IPS DF 6.9 (cell line): ENCODE measurements at places on chromosomes 11 and 22.

GRCh38 chr11:130476200-130476921 lies 27.9 kb downstream of the ADAMTS15 start:
- no peak for DNase-seq
- H3K36me3 ChIP-seq = peaks cover 5% of the 10 kb centered on the region; the same call in 1 of the 2 replicates
- H3K4me3 ChIP-seq = no peak overlapping the region
- no peaks in the 10 kb centered on the region for H3K27me3 ChIP-seq
- peaks cover 3% of the 10 kb centered on the region; the same call in 1 of the 2 replicates for H3K4me1 ChIP-seq
- H3K27ac ChIP-seq = no peak overlapping the region

DNA sequence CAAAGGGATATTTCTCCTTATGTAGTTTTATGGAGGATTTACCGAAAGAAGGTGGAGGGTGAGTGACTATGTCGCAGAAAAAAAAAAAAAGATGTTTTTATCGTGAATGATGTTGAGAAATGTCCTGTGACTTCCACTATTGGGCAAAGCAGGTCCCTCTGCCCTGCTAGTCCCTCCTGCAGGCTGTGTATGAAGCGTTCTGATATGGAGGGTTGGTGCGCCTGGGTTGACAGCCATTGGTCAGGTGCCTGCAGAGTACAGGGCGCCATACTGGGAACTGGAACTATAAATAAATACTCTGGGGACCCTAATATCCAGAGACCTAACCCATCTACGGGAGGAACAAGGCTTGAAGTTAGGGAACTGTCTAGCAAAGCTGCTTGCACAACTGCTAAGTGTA lies 1.5 kb downstream of the IL17RA start:
- no peak overlapping the region for H3K4me3 ChIP-seq
- no peaks in the 10 kb centered on the region for H3K4me1 ChIP-seq
- H3K36me3 ChIP-seq = no peaks in the 10 kb centered on the region
- H3K27ac ChIP-seq = no peak overlapping the region

DNA sequence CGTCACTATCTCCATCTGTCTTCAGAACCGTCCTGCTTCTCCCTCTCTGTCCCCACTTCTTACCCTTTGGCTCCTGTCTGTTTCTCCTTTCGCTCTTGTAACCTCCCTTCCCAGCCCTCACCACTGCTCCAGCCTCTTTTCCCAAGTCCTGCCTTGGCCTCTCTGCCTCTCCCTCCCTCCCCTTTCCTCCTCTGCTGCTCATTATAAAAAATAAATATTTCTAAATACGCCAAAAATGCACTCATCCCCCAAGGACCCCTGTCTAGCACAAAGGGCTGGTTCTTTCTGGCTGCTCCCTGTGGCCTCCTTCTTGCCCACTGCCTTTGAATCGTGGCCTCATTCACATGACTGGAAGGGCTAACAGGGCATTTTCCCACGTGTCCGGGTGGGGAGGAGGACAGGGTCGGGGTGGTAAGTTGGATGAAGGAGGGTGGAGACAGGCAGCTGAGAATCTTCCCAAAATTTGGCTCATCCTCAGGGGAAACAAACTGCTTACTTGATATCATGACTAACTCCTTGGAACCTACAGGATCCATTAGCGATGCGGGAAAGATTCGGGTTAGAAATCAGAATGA lies 26.4 kb upstream of the OAF start:
- DNase-seq = no peak
- H3K4me3 ChIP-seq = no peak overlapping the region
- no peaks in the 10 kb centered on the region for H3K36me3 ChIP-seq
- peaks cover 3% of the 10 kb centered on the region for H3K4me1 ChIP-seq

DNA sequence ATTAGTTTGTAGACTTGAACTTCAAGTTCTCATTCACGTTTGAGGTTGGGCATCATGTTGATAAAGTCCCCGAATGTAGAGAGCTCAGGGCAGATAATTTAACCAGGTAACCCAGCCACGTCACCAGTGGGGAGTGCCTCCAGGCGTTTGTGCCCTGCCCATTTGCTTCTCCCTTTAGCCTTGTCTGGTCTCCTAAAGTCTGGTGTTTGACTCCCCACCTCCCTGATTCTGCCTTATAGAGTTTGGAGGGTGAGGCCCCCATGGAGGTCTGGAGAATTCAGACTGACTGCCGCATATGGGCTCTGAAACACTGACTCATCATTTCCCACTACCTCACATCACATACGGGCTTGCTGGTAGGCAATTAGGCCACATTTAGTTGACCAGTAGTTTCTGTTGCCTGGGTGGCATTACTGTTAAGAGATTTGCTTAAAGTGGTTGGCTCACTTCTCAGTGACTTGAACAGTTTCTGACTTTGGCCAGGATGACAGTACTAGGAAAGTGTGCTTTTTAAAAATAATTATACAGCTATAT lies 99.3 kb upstream of the GAL start:
- no peaks in the 10 kb centered on the region for H3K4me1 ChIP-seq
- peaks cover 3% of the 10 kb centered on the region; the same call in 1 of the 2 replicates for H3K36me3 ChIP-seq
- no peak overlapping the region for H3K4me3 ChIP-seq
- H3K27ac ChIP-seq = no peak overlapping the region

- no peak overlapping the region for H3K4me3 ChIP-seq
- no peaks in the 10 kb centered on the region for H3K27me3 ChIP-seq
- H3K36me3 ChIP-seq = no peaks in the 10 kb centered on the region
- H3K27ac ChIP-seq = no peak overlapping the region
- DNase-seq = no peak
Measured at GRCh38 chr11:100731471-100731870, 44.4 kb downstream of the ARHGAP42 start.

DNA sequence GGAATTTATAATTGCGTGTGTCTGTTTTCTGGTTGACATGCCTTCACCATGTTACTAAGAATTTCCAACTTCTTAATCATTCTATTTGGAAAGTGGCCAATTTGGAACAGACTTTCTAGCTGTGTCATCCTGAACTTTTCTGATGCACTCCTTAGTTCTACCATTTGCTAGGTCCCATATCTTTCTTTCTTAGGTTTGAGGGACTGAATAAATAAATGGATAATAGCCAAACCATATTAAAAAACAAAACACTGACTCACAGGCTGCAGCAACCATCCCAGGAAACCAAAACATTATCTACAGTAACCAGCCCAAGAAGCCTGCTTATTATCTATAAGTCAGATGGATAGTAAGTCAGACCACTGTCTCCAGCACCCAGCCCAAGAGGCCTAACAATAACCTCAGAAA lies 57.5 kb upstream of the PLET1 start:
- no peaks in the 10 kb centered on the region for H3K27me3 ChIP-seq
- no peak overlapping the region for H3K4me3 ChIP-seq
- H3K36me3 ChIP-seq = no peaks in the 10 kb centered on the region
- DNase-seq = no peak
- no peak overlapping the region for H3K27ac ChIP-seq

DNA sequence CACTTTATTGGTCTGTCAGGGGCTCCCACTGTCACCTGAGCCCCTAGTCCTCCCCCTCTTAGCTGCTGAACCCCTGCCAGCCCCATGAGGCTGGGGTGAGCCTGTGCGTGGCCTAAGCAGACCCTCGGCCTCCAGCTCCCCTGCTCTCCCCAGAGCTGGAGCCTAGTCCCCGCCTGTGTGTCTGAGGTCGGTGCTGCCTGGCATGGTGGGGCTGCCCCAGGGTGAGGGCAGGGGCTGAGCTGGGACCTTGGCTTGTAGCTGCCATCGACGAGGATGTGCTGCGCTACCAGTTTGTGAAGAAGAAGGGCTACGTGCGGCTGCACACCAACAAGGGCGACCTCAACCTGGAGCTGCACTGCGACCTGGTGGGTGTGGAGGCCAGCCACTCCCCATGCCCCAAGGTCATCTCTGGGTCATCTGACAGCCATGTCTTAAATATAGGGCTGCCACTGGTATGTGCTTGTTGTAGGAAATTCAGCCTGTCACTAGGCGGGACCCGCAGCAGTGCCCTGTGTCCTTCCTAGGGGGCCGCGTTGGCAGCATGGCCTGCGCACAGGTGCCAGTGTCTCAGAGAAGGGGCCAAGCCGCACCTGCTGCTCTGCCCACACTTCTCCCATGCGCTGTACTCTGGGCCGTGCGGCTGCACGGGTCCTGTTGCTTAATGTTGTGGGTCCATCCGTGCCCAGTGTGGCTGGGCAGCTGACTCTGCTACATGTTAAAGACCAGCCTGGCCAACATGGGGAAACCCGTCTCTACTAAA lies 21.0 kb downstream of the PPIL2 start:
- no peak overlapping the region for H3K4me3 ChIP-seq
- DNase-seq = no peak
- no peaks in the 10 kb centered on the region for H3K27me3 ChIP-seq
- H3K4me1 ChIP-seq = no peaks in the 10 kb centered on the region; the same call in 1 of the 2 replicates
- peaks cover 8% of the 10 kb centered on the region for H3K36me3 ChIP-seq

DNA sequence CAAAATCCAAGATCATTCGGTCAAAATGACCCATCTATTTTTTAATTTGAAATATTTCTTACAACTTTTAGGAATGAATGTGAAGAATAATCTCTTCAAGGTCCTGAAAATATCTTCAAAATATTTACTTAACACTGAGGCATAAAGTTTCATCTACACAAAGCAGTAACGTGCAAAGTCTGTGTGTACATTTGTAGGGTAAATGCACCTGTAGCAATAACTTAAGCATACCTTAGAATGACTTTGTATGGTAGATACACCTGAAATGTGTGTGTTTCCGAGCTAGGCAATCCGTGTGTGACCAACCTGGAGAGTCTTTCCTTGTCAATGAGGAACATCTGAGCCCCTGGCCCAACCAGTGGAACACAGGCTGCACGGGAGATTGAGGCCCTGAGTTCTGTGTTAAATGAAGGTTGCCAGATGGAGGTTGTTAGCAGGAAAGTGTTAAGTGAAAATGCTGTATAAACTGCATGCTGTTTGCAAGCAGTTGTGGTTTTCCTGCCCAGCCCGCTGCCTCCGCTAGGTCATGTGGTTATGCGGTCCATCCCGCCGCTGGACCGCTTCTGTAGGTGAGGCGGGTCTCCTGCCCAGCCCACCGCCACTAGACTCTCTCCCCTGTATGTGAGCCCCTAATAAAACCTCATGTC lies 7.6 kb upstream of the CTR9 start:
- H3K27me3 ChIP-seq = no peaks in the 10 kb centered on the region
- DNase-seq = no peak
- no peaks in the 10 kb centered on the region for H3K4me1 ChIP-seq

DNA sequence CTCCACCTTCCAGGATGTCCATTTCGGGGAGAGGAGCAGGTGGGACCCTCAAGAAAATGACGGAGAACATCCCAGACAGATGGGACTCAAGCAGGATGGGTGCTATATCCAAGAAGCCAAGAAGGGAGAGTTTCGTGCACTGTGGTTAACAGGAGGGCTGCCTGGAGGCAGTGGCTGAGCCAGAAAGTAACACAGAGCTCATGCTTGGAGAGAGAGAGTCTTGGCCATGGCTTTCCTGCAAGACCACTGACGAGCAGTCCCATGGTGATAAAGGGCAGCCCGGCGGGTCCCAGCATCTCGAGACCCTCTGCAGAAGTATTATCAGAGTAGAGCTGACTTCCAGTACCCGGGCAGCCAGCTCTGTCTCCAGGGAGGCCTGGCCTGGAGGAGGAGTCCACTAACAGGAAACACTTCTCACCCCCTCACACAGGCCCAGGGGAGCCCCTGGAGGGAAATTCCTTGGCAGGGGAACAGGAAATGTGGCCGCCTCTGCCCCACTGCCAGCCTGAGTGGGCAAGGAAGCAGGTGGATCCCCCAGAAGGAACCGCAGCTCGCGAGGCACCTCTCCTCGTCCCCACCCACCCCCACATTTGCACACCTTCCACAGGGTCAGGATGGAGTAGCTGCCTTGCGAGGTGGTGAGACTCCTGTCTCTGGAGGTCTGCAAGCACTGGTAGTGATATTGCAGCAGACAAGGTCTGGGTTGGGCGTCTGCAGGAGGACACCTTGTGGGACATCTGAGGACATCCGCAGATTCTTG lies 32.2 kb downstream of the CYTH4 start:
- no peak overlapping the region for H3K4me3 ChIP-seq
- peaks cover 2% of the 10 kb centered on the region; the same call in 1 of the 2 replicates for H3K4me1 ChIP-seq
- H3K27ac ChIP-seq = no peak overlapping the region
- DNase-seq = no peak
- no peaks in the 10 kb centered on the region for H3K27me3 ChIP-seq

DNA sequence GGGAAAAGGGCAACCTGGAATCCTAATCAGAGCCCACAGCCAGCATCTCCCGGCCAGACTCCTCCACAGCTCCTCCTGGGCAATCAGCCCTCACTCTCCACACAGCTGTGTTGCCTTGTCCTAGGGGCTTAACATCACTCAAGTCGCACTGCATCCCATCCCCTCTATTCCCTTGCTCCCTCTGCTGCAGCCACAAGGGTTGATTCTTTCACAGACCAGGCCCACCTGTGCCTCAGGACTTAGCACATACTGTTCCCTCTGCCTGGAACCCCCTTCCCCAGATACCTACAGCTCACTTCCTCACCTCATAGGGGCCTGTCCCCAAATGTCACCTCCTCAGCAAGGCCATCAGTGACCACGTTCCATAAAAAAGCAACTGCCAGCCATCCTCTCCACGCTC lies 18.4 kb downstream of the SPATA19 start:
- H3K36me3 ChIP-seq = no peaks in the 10 kb centered on the region
- no peaks in the 10 kb centered on the region for H3K4me1 ChIP-seq
- H3K4me3 ChIP-seq = no peak overlapping the region

DNA sequence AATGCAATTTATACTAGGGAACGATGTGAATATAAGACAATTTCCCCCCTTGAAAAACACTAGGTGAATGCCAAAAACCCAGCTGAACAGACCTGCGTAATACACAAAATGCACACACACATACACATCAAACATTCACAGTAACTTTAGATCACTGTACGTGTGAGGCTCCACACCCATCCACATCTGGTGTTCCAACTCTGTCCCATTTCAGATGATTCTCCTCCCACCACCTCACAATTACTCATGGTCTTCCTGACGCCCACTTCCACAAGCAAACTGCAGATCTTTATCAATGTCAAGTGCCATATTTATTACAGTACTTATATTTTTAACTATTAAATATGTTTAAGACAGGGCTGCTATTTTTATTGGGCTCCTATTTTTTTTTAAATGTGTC lies 57.8 kb upstream of the TENM4 start:
- H3K27ac ChIP-seq = no peak overlapping the region
- no peaks in the 10 kb centered on the region; the same call in 1 of the 2 replicates for H3K4me1 ChIP-seq
- H3K36me3 ChIP-seq = no peaks in the 10 kb centered on the region

DNA sequence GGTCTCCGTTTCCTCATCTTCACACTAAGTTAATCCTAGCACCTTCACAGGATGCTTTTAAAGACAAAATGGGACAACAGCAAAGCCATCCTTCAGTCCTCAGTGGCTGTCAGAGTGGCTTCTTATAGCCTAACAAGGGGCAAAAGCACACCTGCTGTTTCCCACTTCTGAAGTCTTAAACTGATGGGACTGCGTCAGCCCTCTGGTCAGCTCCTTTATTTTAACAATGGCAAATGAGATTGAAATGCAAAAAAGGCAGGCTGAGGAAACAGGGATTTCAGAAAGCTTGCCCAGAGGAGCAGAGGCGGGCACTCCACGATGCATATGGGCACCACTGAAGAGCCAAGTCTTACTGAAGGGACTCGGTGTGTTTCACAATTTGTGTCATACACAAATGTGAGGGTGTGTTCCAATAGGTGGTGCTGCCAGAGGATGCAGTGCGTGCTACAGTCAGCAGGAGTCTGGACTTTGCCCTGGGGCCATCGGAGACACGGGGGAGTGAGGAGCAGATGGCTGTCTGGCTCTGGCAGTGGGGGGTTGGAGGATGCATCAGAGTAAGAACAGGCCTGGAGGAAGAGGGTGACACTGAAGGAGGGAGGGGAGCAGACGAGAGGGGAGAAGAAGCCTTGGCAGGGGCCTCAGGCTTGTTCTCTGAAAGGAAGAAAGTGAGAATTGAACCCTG lies 47.3 kb downstream of the TENM4 start:
- peaks cover 2% of the 10 kb centered on the region; the same call in 1 of the 2 replicates for H3K4me1 ChIP-seq
- H3K27me3 ChIP-seq = no peaks in the 10 kb centered on the region
- DNase-seq = no peak
- H3K27ac ChIP-seq = no peak overlapping the region

GRCh38 chr11:124754309-124754708 lies 2.3 kb upstream of the VSIG2 start:
- no peak for DNase-seq
- H3K4me1 ChIP-seq = peaks cover 9% of the 10 kb centered on the region
- H3K4me3 ChIP-seq = no peak overlapping the region
- peaks cover 90% of the 10 kb centered on the region for H3K27me3 ChIP-seq
- H3K36me3 ChIP-seq = no peaks in the 10 kb centered on the region
